NCI-H460 (cell line): ENCODE measurements at places on chromosomes 6 and 20. TPM values are rescaled to one million over a fixed set of nuclear protein-coding genes. Genes with fewer than 3 reads are reported as not detected.

The OPRL1 gene
- 0.17 and 0.32 TPM in 2 replicates for total RNA-seq

The CRYBG1 gene
- 5.1 and 5.5 TPM in 2 replicates for total RNA-seq

The TP53TG5 gene
- total RNA-seq, result not detected in 2 replicates

The BFSP1 gene
- total RNA-seq, result 3.9 and 4.1 TPM in 2 replicates

The ELOVL2 gene
- total RNA-seq, result 2.5 and 2.7 TPM in 2 replicates

The SLC39A7 gene
- total RNA-seq, result 37.8 and 44.8 TPM in 2 replicates

The RUNX2 gene
- 0.06 and 0.10 TPM in 2 replicates for total RNA-seq

The IL17A gene
- not detected in 2 replicates for total RNA-seq

- DNase-seq, result no peak
Observed at GRCh38 chr20:59382157-59382725, 81.8 kb downstream of the EDN3 start.

- DNase-seq, result peak; percentile 0
Observed at GRCh38 chr6:49980898-49981297, 11.5 kb upstream of the DEFB113 start.

DNA sequence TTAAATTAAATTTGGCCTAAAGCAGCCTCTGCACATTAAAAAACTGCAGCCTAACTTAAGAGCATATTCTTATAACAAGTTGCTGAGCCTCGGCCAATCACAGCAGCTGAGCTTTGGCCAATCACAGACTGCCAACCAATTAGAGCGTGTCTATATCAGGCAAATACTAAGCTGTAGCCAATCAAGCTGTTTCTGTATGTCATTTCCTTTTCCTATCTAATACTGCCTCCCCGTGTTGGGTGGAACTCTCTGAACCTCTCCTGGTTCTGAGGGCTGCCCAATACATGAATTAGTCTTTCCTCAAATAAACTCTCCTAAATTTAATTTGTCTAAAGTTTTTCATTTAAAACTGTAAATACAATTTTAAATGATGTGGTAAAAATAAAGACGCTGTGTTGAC lies 3.9 kb upstream of the TMEM244 start:
- no peak for DNase-seq

GRCh38 chr20:11092151-11092550 lies 418.4 kb upstream of the JAG1 start:
- no peak for DNase-seq

- no peak for DNase-seq
Observed at GRCh38 chr6:88609983-88610382, 353.4 kb downstream of the RNGTT start.

GRCh38 chr20:58705208-58705926 lies 12.8 kb downstream of the NPEPL1 start:
- DNase-seq, result no peak

DNA sequence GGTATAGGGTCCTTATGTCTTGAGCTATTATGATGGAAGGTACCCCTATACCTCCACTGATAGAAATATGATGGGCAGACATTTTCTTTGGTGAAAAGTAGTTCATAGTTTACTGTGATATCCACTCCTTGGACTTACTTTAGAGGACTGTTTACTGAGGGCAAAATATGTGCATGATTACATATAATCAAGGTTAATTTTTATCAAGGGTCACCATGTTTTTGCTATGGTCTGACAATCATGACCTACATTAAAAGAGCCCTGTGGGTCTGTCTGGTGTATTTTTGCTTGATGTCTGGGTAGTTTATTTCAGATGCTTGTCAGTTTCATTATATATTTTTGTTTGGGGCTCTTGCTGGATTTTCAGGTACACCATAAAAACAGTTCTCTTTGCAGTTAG lies 40.1 kb downstream of the CDKAL1 start:
- no peak for DNase-seq

DNA sequence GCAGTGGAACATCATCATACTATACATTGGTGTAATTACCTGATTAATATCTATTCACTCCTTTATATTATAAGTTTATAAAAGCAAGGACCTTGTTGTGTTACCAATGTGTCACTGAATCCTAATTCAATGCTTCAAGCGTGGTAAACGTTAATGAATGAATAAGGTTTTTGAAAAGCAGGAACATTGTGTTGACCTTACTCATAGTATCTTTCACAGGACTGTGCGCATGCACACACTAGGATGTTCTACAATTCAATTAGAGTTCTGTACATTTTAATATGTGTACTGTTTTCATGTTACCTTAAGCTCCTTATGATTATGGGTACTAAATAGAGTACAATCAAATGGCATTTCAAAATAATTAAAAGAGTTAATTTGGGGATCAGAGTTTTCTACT lies 578.5 kb downstream of the BMP2 start:
- no peak for DNase-seq

DNA sequence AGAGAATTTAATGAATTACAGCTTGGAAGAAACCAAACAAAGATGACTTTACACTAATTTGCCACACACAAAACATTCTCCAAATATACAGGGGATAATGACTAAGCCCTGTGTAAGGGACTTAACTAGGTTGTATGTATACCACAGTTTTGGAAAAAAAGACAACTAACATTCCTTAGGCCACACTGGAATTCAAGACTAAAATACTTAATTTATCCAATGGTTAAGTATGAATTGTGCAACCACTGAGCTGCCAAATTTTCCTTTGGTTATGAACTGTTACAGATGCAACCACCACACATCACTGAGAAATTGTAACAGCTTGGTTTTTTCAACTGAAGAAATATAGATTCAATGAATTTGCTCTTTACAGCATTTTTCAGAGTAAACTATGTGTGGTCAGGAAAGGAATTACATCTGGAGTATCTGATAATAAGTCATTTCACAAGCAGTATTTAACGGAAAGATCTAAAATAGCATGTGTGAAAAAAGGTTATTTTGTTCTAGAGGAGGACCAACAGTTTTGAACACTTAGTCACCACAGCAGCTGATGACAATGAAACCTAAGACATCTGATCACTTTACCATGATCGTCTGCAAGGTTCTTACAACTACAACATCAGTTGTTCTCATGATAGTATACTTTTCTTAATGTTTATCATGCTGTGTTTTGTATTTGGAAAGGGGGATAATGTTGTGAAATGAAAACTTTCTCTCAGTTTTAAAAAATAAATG lies 318.8 kb downstream of the BCKDHB start:
- DNase-seq, result no peak

DNA sequence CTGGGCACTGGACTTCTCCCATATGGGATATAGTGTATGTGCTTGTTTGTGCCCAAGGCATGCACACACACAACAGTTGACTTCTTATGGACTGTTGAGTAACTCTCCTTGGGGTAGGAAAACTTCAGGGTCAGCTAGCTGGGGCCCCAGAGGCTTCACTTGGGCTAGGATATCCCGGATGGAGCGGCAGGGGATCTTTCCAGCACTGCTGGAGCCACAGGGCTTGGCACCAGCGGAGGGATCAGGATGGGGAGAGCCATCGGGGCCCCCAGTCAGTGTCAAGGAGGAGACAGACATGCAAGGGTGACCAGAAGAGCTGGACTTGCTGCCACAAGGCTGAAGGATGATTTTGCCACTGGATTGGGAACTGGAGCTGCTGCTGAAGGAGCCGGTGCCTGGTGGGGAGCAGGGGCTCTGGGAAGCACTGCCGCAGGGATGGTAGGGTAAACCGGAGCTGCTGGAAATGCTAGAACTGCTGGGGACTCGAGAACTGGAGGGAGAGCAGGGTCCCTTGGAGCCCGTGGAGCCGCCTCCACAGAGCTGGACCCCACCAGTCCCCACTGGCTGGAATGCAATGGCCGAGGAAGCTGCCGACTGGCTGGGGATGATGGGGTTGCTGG lies 1.5 kb downstream of the PSORS1C1 start:
- DNase-seq, result no peak

DNA sequence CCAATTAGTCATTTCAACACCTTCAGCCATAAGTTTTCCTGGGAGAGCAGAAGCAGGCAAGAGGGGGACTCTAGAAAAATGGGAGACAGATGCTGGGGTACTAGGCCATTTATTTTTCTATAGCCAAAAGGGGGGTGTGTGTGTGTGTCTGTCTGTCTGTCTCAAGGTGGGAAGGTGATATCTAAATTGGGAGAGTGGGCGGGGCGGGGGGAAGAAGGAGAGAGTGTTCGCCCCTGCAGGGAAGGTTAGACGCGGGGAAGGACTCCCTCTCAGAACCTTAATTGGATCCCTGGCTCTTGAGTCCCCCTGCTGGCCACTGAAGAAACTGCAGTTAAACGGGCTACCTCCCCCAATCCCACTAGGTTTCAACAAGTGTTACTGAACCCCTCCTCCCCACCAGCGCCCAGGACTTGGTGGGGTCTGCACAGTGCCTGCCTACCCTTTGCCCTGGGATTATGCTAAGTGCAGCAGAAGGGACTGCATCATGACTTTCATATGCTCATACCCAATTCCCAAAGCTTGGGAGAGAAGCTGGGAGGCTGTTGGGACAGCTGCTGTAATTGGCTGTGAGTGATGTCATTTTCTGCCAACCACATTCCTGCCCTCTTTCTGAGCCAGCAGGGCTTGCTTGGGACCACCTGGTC lies 45.8 kb downstream of the FOXP4 start:
- peak; percentile 65 for DNase-seq

DNA sequence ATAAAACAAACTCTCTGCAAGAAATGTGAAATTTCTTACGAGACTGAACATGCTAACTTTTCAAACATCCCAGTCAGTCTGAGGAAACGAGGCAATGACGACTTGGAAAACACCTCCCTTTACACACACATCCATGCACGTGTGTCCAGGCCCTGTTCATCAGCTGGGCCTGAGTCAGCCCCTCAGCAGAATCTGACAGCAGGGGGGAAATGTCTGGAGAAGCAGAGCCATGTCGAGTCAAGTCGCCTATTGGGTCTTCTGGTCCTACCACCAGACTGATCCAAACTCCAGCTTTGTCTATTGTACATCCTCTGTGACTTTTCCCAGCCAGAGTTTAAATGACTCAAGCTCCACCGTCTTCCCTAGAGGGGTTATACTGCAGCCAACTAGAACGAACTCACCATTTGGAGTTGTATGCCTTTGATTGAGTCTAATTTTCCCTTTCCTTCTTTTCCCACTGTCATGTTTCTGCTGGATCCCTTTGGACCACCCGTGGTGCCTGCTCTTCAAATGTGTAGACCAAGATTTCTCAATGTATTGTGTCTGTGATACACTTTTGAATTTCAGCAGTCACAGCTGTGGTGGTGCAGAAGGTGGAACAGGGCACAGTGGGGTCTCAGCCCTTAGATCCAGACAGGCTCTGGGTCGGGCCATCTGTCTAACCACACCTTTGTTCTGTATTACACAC lies 254.0 kb downstream of the CDC5L start:
- no peak for DNase-seq

DNA sequence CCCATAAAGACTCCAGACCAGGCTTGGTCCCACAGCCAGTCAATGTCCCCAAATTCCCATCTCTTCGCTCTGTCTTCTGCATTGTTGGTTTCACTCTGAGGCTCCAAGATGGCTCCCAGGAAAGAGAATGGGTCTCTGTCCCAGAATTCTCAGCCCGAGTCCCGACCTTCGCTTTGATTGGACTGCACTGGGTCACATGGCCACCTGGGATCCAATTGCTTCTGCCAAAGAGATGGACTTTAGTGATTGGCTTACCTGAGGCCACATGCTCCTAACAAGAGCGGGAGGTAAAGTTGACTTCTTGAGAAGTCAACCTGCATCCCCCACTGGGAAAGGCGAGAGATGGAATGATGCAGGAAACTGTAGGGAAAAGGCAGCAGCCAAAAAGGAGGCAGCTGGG lies 104.7 kb upstream of the PMEPA1 start:
- no peak for DNase-seq

DNA sequence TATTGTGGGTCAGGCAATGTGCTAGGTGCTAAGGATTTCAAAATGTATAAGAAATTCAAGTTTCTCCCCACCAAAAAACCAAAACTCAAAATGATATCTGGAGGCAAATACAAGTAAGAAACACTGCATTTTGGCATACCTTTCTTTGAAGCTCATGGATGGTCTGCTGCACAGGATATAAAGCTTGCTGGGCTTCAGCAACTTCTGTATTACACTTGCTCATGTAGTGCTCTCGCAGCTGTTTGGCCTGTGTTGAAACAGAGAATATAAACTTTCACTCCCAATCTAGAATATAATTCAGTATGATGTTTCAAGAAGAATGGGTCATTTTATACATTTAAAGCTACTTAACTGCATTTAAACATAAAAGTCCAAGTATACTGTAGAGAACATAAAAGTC lies 39.6 kb downstream of the SHPRH start:
- no peak for DNase-seq

DNA sequence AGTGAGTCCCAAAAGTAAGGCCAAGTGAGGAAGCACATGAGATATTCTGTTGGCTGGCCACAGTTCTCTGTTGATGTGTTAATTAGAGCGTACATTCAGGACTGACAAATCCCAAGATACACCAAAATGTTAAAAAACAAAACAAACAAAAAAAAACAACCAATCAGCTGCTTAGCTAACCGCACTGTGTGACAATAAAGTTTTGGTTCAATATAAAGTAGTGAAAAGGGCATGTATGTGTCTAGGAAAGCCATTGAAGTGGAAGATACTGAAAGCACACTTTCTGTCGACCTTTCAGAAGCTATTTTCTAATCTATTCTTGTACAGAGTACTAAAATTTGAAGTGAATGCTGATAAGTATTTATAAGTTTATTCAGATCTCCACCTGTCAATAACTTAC lies 26.1 kb downstream of the NHLRC1 start:
- DNase-seq, result no peak

- no peak for DNase-seq
Observed at GRCh38 chr6:132471787-132472186, 41.1 kb downstream of the STX7 start.

DNA sequence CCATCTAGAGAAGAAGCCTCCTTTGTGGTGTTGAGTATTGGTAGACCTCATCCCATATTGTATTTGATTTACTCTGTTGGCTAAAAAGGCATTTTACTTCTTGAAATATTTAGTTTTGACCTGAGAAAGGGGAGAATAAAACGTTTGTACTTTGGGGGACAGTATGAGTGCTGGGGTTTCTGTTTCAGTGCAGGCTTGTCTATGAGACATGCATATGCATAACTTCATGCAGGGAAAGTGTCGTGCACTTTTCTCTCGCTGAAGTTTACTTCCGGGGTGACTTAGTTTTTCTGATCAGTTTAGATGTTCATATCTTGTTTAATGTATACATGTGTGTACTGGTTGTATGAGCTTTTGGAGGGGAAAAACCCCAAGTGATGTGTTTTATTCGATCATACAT lies 59.5 kb downstream of the UTRN start:
- DNase-seq, result no peak

GRCh38 chr6:3409699-3410384 lies 47.0 kb downstream of the SLC22A23 start:
- no peak for DNase-seq

DNA sequence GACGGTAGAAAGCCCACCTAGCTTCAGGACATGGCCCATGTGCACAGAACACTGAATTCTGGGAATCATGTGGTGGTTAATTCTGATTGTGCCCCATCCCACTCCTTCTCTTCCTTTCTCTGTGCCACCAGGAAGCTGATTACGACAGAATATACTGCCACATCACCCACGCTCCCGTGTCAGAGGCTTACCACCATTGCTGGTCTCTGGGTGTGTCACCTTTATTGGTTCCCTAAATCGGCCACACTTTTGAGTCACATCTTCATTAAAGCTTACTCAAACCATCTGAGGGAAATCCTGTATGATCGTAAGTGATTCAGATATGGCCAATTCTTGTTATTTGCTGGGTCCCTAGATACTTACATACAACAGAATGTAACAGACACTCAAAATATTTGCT lies 3.1 kb downstream of the TRMT6 start:
- DNase-seq, result no peak
